ENCODE measurements at places on chromosomes 7 and 10.

DNA sequence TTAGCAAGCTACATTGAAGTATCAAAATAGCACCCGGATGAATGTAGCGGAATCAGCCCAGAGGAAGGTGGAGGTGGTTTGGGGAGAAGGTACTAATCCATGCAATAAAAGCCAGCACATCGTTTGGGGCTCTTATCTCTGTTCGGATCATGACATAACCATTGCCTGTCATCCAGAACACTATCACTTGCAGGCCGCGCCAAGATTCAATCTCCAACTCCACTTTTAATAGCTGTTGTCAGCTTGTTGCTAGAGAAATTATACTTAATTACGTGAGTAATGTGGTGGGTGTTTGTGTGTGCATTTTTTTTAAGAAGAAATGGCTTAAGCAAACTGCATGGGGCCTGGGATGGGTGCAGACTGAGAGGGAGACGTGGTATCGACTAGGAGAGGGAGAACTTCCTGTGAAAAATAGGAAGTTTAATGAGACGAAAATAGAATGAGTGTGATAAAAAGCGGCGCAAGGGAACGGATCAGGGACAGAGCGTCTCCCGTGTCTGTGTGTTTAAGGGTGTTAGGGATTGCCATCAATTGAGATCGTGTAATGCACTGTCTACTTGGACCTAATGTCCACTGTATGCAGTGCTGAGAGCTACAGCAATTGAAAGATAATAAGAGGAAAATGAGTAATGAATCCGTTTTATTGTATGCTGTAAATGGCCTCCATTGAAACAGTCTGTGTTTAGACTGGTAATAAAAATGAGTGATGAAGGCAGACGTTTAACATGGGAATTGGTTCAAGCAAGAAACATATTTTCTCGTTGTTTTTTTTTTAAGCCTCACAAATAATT is 27.6 kb upstream of the SFMBT2 start:
- DNase-seq, result no peak

- no peak for DNase-seq
These were observed 23.7 kb upstream of the LAMB1 start for GRCh38 chr7:108026647-108027046.

DNA sequence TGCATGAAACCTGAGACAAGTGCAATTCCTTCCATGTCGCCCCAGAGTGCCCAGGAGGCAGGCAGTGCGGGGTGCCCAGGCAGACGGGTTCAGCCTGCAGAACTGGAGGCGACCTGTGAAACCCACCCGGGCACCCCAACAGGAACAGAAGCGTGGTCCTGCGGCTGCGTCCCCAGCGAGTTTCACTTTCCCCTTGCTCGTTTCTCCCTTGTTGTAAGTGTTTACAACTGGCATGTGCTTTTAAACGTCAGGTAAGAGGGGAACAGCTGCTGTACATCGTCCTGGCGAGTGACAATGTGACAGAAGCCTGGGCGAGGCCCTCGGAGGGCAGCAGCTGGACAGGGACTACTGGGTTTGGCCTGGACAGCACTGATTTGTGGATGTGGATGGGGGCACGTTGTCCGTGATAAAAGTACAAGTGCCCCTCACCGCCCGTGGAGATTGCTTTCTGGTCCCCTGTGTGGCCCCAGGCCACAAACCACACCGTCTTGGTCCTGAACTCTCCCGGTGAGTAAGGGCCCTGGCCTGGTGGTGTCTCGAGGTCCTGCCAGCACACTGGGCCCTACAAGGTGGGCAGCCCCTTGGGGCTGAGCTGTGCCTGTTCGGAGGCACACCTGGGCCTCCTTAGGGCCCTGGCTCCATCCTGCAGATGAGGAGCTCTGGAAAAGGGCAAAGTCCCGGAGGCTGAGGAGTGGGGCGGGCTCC is 4.0 kb downstream of the VENTX start:
- DNase-seq, result peak; percentile 45

GRCh38 chr10:118818621-118819221 is 64.0 kb upstream of the CACUL1 start:
- no peak for DNase-seq

DNA sequence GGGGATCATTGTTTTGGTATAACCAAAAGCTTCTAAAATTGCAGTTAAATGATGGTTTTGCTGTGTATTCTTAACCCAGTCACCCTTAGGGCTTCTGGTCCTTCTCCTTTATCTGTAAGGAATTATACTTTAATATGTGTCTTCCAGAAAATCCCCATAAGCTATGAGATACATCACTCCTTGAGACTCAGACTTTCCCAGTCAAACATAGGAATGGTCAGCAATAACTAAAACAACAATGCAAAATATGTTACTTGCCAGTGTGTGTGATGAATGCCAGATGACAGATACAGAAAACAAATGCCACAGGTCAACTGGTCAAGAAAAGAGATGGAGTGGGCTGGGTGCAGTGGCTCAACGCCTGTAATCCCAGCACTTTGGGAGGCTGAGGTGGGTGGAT is 10.1 kb downstream of the ADD3 start:
- no peak for DNase-seq

- peak; percentile 62 for DNase-seq
These were observed 995 bp upstream of the INPP5F start for GRCh38 chr10:119724593-119725516.

- peak; percentile 90 for DNase-seq
These were observed 44.2 kb downstream of the PDLIM1 start for GRCh38 chr10:95246582-95247051.

GRCh38 chr10:131631619-131632018 is 269.2 kb upstream of the PPP2R2D start:
- DNase-seq, result no peak

DNA sequence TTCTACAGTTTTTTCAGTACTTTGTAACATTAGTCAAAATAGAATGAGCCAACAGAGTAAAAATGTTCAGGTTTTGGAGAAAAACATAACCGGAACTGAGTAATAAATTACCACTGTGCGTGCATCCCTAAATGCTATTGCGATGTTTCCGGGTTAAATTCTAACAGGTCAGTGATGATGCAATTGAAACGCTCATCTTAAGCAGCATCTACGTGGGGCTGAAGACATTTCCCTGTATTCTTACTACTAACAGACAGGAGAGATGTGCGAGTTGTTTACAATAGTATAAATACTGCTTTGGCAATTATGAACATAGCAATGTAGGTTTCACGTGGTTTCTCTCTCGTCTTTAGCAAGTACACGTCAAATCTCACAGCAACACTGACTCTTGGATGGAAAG is 149.4 kb downstream of the USP6NL start:
- no peak for DNase-seq

DNA sequence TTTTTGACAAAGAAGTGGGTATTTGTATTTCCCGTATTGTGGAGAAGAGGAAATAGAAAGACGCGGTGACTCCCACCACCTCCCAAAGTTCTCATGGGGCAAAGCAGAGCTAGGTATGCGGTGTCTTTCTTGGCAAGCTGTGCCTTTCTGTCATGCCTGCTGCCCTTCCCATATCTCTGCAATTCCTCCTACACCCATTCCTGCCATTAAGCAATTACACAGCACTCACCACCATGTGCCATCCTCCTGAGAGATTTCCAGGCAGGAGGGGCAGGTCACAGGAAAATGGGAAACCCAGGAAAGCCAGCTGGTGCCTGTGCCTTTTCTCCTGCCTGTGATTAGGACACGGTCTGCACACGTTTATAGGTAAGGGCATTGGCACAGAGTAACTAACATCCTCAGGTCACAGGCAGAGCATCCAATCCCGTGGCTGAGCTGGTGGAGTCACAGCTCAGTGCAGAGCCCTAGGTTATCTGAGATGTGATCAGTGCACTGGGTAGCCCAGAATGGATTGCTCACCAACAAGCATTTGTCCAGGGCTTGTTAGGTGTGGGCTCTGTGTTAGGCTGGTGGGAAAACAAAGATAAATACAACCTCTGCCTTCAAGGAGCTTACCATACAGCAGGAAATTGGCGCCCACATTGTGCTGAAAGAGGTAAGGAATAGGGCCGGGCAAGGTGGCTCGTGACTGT is 9.4 kb upstream of the CRTAC1 start:
- DNase-seq, result no peak

GRCh38 chr10:49512121-49512809 is 26.7 kb downstream of the ERCC6 start:
- DNase-seq, result peak; percentile 56

- no peak for DNase-seq
These were observed 12.8 kb downstream of the C7orf57 start for GRCh38 chr7:48048113-48048512.

- DNase-seq, result no peak
These were observed 175.3 kb upstream of the SH2B2 start for GRCh38 chr7:102111061-102112041.

- DNase-seq, result no peak
These were observed 50.9 kb downstream of the DGKB start for GRCh38 chr7:14851610-14852009.

All from GM12865 (cell line).